ENCODE measurements at places on chromosomes 12 and 14. TPM values are rescaled to one million over a fixed set of nuclear protein-coding genes. Genes with fewer than 3 reads are reported as not detected.

- no peak for DNase-seq
Measured at GRCh38 chr12:89863968-89864367, 155.3 kb upstream of the ATP2B1 start.

DNA sequence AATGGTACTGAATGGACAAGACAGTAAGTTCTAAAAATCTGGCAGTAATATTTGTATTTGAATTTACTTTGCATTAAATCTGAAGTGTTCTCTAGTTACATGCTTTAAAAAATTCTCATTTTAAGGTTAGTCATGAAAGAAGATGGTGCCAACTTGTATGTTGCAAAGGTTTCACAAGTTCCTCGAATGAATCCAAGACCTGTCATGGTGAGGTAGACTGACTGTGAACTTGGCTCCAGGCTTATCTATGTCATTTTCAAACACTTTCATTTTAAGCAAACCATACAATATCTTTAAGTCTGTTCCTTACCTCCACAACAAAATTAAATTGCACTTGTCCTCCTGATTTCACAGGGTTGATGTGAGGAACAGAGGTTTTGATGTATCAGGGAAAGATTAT lies 23.4 kb downstream of the CLEC2D start:
- DNase-seq, result no peak

The ACIN1 gene
- 253 TPM for polyA plus RNA-seq

DNA sequence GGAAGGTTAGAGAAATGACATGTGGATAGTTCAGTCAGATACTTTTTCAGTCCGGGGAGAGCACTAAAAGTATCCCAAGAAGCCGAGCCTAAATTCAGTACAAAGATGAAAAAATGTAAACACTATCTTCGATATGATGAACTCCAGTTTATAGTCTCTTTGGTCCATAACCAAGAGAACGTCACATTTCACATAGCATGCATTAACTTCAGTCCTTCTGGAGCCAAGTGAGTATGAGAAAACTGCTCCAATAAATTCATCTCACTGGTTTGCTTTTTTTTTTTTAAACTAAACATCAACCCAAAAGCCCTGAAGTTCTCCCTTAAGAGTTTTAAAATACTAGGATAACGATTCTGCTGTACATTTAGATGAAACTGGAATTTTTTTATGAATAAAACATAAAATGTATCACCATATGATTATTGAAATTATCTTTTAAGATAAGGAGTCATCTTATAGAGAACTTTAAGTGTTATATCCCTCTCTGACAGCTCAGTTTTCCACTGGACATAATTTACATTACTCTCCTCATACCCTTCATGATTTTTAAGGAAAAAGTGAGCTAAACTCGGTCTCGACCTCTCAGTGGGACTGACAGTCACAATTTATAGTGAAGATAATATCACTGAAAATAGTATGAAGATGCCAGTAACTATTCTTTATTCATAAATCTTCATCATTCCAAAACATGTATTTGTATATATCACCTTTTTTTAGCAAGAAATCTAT lies 841.5 kb upstream of the FLRT2 start:
- no peak for DNase-seq

DNA sequence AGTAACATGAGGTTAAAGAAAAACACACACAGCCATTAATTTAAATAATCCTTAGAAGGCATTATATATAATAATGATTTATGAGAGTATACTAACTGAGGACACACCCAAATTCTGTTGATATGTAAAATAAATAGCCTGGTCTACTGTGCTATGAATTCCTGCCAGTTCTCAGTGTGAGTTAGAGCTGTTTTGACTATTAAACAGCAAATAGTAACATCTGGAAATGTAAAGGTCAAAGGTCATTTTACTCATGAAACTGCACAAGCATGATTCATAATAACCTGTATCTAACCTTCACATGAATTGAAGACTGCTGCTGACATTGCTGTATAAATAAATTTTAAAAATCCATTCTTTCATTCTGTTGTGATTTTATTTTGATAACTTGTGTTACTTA lies 966.7 kb downstream of the SLC6A15 start:
- no peak for DNase-seq

DNA sequence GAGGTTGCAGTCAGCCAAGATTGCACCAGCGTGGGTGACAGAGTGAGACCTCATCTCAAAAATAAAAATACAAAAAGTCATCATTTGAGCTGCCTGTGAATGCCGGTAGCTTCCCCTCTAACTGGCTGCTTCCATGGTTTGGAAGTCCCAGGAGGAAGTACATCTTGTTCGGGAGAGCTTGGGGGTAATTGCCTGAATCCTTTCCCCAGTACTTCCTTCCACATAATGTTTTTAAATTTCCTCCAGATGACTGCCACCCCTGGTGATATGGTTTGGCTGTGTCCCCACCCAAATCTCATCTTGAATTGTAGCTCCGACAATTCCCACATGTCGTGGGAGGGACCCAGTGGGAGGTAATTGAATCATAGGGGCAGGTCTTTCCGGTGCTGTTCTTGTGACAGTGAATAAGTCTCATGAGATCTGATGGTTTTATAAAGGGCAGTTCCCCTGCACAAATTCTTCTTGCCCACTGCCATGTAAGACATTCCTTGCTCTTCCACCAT lies 87.2 kb downstream of the SPRING1 start:
- DNase-seq, result no peak

DNA sequence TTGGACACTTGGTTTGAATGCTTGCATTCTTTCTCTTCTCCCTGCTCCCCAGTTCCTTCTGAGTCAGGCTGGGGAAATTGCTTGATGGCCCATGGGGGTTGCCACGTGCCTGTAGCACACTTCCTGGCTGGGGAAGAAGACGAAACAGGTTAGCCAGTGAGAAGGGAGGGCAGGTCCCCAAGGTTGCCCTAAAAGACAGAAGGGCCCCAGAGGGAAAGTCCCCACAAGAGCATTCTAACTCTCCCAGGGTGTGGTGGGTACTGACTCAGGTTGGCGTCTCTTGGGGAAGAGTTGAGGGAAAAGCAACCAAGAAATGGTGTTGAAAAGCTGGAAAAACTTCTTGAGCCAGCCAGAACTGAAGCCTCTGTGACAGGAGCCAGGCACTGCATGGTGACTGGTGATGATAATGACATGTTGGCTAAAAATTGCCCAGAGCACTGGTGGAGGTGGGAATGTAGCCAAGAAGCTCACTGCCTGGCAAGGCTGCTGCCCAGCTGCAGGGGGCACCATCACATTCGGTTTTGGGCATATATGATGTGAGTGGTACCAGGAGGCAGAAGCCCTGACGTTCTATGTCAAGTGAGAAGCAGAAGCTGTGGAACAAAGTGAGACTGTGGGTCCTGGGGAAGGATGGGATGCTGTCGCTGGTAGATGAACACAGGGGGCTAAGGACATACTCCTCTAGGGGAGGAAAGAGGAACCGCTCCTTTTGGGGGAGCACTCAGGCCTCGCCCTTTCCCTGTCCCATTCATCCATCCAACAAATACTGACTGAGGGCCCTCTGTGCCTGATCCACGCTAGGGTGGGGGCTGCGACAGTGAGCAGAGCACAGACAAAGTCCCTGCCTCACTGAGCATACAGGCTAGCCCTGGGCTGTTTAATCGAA lies 8.1 kb upstream of the RABGGTA start:
- no peak for DNase-seq

GRCh38 chr12:116459916-116460663 lies 99.1 kb upstream of the MAP1LC3B2 start:
- no peak for DNase-seq
